ENCODE measurements at places on chromosomes 6 and 20.

GRCh38 chr20:16052456-16052855, 520.8 kb downstream of the KIF16B start:
- no peak for DNase-seq

DNA sequence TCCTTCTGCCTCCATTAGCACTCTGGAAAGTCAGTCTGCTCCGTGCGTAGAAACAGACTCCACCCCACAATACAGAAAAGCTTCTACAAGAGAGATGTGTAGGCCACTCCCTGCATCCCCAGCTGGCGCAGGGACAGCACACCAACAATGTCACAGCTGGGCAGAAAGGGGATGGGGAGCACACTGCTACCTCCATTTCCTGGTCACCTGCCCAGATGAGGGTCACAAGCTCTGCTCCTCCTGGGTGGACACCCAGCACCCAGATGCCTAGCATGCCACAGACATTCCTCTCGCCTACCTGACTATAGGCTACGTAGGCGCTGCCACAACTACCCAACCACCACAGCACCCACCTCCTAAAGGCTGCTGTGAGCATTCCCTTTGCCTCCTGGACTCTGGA, 12.2 kb downstream of the BEND3 start:
- DNase-seq = no peak

DNA sequence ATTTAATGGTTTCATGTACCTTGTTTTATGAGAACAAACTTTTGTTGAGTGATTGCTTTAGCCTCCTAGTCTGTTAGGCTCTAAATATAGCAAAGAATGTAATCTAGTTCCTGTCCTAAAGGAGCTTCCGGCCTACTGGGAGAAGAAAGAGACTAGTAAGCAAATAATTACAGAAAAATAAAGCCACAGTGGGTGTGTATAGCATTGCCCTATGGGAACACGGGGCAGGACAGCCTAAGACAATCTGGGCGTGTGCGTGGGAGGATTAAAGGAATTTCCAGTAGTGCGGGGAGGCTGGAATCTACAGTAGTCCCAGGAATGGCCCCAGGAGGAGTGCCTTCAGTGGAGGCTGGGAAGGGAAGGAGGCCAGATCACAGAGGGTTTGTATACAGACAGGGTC, 98.1 kb upstream of the AKAP12 start:
- no peak for DNase-seq

DNA sequence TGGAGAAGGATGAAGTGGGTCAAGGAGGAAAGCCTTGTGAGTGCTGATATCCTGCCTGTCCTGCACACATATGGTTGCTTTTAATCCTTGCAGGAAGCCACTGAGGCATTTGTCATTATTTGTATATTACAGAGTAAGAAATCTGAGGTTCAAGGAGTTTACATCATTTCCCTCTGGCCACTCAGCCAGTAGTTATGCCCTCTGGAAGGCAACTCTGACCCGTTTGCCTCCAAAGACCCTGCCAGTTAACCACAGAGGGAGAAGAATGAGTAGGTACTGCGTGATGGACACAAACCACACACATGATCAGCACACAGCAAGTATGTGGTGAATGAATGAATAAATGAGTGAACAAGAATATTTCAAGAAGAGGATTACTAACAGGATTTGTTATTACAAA, 7.9 kb upstream of the FAM210B start:
- no peak for DNase-seq

GRCh38 chr20:53036992-53037391, 64.8 kb downstream of the TSHZ2 start:
- no peak for DNase-seq

GRCh38 chr6:35647400-35647799, 41.3 kb downstream of the FKBP5 start:
- no peak for DNase-seq

GRCh38 chr6:12715437-12715836, 1.1 kb upstream of the PHACTR1 start:
- no peak for DNase-seq

DNA sequence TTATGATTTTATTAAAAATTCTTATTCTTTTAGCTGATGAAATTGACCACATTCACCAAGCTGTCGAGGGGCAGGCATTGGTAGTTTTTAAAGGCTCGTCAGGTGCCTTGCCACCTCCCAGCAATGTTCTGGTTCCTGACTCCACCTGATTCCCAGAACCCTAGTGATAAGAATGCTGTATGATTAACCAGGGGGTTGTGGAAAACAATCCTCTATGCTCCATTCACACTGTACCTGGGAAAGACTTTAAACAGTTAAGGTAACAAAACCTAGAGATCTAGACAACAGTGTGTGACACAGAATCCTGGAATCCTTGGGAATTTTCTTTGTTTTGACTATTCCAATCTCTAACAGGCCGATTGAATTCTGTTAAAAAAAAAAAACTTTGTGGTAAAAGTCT, 165.7 kb upstream of the OLIG3 start:
- DNase-seq = no peak

GRCh38 chr6:112710710-112711109, 363.6 kb downstream of the RFPL4B start:
- DNase-seq = no peak

- no peak for DNase-seq
These were observed 176.7 kb upstream of the BTBD3 start for GRCh38 chr20:11740975-11741374.

- no peak for DNase-seq
These were observed 83.4 kb upstream of the LY86 start for GRCh38 chr6:6505111-6505510.

GRCh38 chr20:19451923-19452295, 239.5 kb downstream of the SLC24A3 start:
- DNase-seq = no peak

DNA sequence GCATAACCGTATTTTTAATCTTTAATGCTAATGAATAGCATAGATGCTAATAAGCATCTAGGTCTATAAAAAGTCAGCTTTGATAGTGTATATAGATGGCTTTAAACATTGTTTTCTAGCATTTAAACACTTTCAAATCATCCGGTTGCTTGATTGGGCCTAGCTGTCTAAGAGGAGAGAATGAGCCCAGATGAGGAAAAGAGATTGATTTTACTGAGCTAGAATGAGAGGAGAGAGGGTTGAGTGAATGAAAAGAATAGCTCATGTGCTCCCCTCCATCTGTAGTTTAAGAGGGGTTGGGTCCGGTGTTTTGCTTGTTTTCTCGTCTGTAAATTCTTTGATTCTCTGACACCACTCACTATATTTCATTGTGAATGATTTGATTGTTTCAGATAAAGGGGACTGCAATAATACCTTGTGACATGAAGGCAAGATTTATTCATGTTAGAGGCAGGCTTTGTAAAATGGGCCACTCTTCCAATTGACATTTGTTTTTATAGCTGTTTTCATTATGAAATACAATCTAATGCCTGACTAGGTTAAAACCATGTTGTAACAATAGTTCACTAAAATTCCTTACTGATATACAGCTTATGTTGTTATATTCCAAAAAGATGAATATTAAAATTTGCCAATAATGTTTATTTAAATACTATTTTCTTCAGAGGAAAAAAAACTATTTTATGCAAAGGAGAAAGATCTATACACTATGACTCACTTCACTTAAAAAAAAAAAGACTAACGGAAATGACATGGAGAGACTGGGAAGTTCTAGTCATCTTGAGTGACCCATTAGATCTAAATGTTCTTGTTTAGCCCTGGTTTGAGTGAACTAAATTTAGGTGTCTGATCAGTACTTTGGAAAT, 3.2 kb downstream of the PTPN1 start:
- DNase-seq = no peak

DNA sequence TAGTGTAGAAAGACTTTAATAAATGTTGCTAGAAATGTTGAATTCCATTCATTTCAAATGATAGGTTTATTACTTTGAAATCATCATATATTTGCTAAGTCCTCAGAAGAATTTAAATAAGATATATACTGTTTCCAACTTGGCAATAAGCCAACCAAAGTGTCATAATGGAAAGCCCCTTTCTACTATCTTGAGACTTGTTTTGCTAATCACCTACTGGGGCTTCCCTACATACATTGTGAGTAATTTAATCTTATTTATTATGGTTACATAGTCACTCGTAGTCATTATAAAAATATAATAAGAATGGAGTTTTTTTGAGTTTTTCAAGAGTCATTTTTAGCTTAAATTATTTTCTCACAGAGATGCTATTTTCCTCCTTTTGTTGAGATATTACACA, 20.7 kb downstream of the COL19A1 start:
- no peak for DNase-seq

- DNase-seq = no peak
These were observed 117.9 kb downstream of the SGK1 start for GRCh38 chr6:134199848-134200606.

- no peak for DNase-seq
These were observed 1.0 kb upstream of the KIF13A start for GRCh38 chr6:17988422-17988944.

DNA sequence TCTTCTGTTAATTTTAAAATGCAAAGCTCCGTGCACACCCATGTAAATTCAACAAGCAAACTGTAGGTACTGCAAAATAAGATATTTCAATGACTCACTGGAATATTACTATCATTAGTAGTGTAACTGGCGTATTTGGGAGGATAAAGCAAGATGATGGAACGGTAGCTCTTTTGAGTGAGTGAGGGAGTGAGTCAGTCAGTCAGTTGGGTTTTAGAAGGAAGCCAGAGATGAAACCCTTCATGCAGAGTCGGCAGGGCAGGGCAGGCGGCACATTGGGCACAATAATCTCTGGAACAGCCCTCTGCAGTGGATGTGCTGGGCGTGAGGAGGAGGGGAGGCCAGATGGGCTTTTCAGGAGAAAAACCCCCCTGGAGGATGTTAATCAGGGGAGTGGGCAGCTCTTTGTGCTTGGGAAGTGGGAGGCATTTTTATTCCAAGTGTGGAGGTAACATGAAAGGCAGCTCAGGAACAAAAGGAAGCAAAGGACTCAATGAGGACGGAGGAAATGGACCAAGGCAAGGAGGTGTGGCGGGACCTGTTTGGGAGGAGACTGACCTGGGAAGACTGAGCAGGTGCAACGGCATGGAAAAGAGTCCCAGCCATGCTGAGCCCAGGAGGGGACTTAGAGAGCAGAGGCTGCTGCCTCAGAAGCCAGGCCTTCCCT, 171.2 kb downstream of the ZDHHC14 start:
- no peak for DNase-seq

- no peak for DNase-seq
These were observed 114.0 kb upstream of the LAMP5 start for GRCh38 chr20:9400171-9401025.

DNA sequence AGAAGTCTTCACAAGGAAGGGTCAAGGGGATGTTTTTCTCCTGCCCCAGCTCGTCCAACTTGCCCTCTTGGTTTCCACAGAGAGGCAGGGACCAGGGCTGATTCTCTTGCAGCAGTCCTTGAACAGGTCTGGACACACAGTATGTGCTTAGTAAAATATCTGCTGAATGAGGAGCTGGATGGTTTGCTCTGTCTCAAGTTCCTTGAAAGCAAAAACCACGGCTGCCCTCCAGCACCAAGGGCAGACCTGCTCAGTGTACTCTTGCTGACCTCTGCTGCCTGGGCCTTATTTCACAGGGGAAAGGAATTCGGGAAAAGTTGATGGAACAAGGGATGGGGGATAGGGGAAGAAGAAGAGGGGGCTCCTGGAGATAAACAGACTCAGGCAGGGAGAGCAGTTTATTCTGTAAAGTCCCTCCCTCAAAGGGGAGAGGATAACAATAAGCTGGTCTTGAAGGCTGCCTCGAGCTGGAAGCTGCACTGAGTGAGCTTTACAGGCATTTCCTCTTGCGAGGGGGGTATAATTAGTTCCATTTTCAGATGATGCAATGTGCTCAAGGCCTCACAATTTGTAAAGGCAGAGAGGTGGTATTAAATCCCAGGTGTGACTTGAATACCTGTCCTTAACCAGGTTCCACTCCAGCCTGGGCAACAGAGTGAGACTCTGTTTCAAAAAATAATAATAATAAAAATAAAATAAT, 10.3 kb downstream of the KCNK5 start:
- DNase-seq = no peak

DNA sequence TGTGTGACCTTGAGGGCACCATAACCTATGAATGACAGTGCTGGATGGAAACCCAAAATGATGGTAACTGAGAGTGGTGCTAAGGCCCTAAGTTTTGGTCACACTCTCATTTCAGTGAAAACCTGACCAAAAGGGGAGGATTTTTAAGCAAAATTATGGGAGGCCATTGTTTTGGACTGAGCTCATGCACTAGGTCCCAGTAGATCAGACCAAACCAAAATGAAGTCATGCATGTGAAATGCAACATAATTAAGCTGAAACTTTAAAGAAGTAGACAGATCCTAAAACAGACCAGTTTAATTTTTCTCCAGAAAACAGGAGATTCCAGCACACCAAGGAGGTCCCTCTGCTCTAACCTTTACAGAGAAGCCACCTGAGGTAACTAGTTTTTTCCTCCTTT, 24.0 kb upstream of the THBS2 start:
- no peak for DNase-seq

DNA sequence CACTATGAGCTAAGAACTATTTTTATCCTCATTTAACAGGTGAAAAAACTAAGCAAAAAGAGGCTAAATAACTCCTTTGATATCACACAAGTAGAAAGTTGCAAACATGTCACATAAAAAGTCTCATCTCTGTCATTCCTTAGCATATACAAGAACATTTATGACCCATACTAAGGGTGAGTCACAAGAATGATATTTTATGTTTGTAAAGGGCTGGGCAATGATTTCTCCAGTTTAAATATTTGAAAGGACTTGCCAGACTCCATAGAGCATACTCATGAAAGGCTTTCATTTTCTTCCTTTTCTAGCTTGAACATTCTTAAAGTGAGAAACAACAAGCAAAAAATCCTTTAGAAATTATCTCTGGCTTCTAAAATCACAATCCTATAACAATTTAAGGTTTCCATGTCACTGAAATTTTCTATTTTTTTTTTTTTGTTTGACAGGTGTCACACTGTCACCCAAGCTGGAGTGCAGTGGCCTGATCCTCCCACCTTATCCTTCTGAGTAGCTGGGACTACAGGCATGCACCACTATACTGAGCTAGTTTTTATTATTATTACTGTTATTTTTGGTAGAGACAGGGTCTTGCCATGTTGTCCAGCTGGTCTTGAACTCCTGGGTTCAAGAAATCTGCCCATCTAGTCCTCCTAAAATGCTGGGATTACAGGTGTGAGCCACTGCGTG, 338.0 kb upstream of the KHDRBS2 start:
- DNase-seq = no peak

- no peak for DNase-seq
These were observed 711.1 kb downstream of the HDGFL1 start for GRCh38 chr6:23280437-23280836.

- no peak for DNase-seq
These were observed 204.2 kb downstream of the ANKRD60 start for GRCh38 chr20:58024241-58024721.

Measured in NCI-H1048 (cell line).